Progenitor cell of endocrine pancreas (in vitro differentiated cells): ENCODE measurements at places on chromosomes 2 and 18.

- no peak for DNase-seq
These were observed 22.0 kb upstream of the PNO1 start for GRCh38 chr2:68135448-68136320.

DNA sequence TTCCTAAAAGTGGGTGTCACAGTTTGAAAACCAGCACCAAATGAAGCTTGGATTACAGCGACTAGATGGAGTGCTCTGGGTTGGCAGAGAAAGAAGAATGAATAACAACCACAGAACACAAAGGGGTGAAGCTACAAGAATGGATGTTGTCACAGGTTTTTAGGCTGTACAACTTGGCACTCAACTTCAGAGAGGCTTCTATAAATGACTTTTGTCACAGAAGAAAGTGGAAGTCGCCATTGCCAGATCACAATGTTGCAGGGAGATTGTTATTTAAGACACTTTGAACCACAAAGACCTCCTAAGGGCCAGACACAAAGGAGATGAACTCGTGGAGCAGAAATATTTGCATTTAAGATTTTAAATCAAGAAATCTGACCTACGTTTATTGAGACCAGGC, 354.2 kb downstream of the CDH7 start:
- DNase-seq = no peak

DNA sequence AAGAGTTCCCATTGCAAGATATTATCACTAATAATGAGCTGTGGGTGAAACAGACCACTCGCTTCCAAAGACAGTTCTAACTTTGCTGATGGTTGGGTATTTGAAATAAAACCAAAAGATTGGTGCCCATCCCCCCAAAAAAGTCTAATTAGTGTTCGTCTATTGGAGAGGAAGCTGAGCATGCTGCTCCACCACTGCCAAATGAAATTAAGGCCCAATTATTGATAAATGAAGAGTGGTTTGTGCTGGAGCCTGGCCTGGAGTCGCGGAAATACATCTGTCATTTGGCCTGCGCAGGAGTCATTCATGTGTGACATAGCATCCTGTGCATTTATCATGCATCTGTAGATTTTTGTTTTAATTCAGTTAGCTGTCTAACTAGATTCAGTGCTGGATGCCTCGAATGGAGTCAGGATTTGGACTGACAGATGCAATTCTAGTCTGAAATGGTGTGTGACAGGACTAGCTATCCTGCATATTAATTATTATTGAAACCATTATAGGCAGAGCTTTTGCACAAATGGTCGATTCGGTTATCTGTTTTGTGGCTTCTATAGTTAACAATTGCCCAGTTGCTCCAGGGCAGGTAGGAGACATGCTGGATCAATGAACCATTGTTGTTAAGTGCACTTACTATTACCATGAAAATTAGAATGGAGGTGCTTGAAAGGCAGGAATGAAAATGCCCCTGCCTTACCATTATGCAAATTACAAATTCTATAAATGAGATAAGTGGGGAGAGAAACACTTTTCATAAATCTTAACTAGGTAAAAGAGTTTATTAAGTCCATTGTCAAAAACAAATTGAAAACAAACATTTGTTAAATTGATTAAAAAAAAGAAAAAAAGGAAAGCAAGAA, 450.4 kb upstream of the TCF4 start:
- DNase-seq = no peak

DNA sequence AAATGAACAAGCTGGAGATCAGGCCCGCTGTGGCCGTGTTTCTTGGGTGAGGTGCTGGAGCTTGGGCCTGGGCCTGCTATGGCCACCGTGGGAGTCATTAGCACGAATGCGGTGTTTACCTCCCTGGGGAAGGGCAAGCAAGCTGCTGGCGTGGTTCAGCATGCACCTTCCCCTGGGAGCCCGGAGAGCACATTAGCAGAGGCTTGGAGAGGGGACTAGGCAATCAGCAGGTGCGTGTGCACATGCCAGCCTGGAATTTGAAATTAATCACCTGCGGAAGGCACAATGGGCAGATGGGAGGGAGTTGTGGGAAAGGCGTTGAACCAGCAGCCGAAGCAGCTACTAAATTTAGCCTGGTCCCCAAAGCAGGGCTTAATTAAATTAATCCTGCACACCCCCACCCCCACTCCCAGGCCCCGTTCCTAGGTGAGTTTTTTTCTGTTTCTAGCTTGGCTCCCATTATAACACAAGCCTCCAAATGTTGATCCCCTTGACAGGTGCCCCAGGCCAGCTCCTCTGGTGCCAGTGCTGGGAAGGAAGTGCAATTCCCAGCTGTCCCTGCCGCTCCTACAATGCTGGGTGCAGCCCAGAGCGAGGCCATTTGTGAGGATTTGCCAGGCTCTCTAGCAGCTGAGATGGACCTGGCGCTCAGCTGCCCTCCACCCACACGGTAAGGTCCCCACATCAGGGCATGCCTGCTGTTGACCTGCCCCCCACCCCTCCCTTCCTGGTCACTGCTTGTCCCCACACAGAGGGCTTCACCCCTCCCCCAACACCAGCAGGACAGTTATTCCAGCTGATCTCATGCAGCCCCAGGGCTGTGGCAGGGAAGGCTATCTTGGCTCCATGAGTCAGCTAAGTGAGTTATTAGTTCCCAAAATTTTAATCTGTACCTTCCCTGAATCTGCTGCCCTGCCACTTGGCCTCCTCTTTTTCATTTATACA, 115.0 kb downstream of the ZBTB7C start:
- DNase-seq = no peak

GRCh38 chr2:213121690-213122089, 29.7 kb downstream of the IKZF2 start:
- DNase-seq = no peak

DNA sequence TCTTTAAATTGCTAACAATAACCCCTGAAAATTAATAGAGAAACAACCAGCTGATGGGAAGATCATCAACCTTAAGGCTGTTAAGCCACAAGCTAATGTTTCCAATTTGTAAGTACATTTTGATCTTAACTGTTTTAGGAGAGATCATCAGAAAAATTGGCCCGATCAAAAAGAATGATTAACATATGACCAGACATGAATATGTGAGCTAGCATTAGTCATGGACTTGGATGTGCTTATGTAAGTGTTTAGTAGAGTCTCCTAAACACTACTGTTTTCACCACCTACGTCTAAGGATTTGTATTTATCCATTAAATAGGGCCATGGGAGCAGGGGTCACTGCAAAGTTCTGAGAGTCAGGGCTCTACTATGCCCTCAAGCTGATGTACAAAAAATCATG, 4.3 kb downstream of the LMAN1 start:
- no peak for DNase-seq

GRCh38 chr2:56034258-56034657, 110.7 kb upstream of the EFEMP1 start:
- DNase-seq = no peak

DNA sequence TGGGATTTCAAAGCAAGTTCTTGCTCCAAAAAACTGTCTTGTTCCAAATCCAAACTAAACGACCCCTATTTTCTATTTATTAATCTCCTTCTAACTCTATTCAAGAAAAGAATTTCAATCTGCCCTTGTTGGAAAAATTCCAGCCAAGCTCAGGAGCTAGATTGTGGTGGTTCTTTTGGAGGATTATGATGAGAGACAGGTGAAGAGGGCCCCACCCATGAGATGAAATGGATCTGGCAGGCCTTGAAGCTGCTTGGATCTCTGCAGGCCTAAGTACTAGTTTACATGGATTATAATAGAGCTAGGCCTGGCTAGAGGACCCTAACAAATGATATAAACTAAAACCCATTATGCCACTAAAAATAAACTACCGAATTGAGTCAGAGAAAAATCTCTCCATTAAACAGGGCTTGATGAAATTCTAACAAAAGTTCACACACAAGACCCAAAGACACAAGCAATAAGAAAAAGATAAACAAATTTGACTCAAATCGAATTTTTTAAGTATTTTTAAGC, 101.6 kb downstream of the GFPT1 start:
- DNase-seq = no peak

DNA sequence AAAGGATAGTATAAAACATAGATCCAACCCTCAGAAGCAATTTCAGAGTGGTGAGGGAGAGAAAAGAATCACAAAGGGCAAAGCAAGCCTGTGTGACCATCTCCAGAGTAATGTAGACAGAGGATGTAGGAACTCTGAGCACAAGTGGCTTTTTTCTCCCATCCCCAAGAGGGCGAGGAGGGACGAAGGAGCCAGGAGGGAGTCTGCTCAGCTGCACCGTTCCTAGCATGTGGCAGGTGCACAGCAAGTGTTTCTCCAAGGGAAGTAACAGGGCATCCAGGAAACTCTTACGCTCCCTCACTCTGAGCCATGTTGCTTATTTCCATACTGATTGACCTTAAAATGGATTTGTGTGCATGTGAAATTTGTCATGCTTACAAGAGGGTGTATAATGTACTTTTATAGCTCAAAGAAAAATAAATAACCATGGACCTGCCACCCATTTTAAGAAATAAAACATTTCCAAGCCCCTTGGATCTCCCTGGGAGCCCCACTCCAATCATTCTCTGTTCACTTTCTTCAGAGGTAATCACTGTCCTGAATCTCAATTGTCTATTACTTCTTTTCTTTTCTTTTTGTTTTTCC, 37.8 kb upstream of the SEC11C start:
- DNase-seq = no peak

- DNase-seq = no peak
These were observed 81.7 kb downstream of the BCL2L11 start for GRCh38 chr2:111202266-111203040.

- DNase-seq = no peak
These were observed 863 bp downstream of the CSRNP3 start for GRCh38 chr2:165470361-165470760.

DNA sequence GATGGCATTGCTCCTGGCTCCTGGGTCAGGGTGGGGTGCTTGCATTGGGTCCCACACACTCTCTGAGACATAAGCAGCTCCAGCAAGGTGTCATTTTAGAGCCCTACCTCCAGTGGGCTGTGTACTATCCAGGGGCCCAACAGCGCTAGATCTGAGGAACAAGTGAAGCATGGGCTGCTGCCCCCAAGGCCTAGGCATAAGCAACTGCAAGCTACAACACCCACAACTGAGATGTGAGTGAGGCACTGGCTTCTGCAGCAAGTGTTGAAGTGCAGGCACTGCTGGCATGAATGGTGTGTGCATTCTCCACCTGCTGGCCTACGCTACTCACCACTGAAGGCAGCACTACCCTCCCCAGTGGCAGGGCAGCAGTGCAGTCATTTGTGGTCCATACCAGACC, 81.0 kb upstream of the STK39 start:
- DNase-seq = no peak

DNA sequence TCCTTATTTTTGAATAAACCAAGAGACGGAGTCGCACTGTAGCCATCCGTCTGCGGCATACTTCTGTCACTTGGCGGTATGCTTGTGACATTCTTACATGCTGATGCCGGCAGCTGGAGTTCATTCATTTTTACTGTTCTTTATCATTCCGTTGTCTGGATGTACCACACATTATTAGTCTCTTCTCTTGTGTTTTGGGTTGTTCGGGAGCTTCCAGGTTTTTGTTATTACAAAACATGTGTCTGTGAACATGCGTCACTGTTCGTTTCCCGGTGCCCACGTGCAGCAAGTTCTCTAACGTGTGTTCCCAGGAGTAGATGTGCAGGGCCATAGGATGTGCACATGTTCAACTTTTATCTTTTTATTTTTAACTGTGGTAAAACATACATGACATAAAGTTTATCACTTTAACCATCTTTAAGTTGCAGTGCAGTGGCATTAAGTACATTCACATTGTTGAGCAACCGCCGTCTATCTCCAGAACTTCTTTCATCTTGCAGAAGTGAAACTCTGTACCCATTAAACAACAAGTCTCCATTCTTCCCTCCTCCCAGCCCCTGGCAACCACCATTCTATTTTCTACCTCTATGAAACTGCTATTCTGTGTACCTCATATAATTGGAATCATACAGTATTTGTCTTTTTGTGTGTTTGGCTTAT, 40.1 kb downstream of the MTCL1 start:
- DNase-seq = no peak

- no peak for DNase-seq
These were observed 124.8 kb downstream of the PXDN start for GRCh38 chr2:1619556-1619955.

DNA sequence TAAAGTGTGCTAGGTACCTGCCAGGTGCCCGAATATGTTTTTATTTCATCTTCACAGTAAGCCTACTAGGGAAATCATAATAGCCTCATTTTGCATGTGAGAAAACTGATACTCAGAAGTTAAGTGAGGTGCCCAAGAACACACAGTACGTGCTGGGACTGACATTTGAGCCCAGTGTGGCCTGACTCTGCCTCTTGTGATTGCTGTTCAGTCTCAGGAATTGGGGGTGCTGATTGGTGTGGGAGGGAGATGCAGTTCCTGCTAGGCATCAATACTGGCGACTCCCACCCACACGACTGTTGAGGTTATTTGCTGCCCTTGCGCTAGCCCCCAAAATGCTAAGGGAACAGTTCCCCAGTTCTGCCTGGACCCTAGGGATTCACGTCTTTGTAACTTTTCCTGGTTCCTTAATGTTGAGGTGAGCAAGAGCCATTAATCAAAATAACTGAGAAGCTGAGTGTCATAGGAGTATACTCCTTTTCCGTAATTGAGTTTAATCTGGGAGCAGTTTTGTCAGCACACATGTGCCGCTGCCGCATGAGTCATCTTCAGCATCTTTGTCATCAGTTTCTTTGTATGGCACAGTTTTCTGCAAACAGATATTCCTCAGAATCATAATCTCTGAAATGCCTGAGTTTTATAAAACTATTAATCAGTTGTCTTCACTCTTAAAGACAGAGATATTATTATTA, 120.7 kb downstream of the NCK2 start:
- DNase-seq = no peak

- DNase-seq = no peak
These were observed 834.3 kb downstream of the CPS1 start for GRCh38 chr2:211390536-211391188.

DNA sequence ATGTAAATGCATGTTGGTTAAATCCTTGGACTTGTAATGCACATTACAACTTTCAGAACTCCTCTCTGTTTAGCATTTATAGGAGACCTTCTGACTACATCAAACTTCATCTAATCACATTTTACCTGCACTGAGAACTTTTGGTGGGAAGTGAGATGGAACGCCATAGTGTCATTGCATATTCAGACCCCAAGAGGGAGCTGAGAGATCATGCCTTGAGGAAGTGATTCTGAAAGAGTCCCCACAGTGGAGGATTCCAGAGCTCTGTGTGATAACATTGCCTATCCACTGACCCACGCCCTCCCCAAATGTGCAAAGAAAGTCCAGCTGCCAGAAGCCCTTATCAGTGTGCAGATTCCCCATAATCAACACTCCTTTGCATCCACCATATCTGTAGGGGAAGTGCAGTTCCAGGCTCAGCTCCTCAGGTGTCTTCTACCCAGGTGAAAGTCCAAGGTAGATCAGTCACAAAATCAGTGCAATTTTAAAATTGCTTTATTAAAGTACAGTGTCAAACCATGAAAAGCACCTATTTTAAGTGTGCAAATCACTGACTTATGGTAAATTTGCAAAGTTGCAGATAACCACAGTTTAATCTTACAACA, 212.4 kb downstream of the RPIA start:
- DNase-seq = no peak

GRCh38 chr2:100888601-100889000, 68.7 kb downstream of the NPAS2 start:
- DNase-seq = no peak
